Amygdala (tissue), 56 donors: ENCODE measurements at places on chromosomes 6 and 20.

- no peak for DNase-seq
These were observed 2.8 kb downstream of the TENT5A start for GRCh38 chr6:81749707-81750106.

- no peak for DNase-seq
These were observed 103.9 kb downstream of the OLIG3 start for GRCh38 chr6:137390334-137390733.

GRCh38 chr6:12420626-12421025 lies 130.5 kb downstream of the EDN1 start:
- no peak for DNase-seq

DNA sequence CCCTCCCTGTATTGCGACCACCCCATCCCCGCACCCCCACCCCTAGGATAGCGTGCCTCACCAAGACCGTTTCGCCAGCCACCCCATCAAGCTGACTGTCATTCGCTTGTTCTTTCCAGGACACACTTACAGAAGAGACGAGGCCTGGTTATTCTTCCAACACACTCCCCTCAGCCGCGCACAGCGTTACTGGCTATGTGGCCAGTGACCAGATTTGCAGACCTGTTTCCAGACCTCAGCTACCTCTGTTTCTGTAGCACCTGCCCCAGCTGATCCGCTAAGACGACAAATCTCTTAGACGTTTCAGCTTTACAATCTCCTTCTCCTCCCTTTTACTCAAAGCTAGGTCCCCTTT lies 26.1 kb downstream of the HLA-F start:
- DNase-seq, result no peak

DNA sequence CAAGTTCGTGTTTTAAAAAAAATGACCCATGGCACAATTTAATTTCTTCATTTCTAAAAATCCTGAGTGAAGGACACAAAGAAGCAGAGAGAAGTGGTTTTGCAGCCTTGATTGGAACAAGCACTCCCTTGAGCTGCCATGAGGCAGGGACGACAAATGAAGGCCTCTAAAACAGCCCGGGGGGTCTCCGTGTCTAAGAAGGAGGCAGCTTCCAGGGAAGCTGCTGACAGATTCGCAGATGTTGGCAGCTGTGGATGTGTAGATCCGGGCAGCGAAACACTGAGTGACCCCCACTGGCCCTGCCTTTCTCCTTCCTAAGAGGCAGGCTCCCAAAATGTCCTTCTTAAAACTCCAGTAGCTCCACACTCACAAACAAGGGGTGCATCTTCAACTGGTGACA lies 9.6 kb upstream of the LBP start:
- no peak for DNase-seq

- peak; percentile 44 for DNase-seq
These were observed 19.2 kb downstream of the FKBP1A start for GRCh38 chr20:1373614-1374013.

DNA sequence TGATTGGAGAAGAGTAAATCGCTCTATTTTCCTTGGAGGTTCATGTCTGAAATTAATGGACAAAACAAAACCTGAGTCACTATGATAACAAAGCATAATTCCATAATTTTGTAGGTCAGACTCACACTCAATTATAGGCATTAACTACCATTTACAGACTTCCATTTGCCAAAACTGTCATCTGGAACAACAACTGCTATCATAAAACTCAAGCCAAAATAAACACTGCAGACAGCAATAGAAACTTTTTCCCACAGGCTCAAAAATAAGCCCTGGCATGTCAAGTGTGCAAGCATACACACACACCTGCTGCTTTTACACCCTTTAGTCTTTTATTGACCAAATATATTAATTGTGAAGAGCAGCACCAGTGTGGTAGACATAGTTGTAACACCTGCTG lies 7.1 kb downstream of the MRPS10 start:
- no peak for DNase-seq

DNA sequence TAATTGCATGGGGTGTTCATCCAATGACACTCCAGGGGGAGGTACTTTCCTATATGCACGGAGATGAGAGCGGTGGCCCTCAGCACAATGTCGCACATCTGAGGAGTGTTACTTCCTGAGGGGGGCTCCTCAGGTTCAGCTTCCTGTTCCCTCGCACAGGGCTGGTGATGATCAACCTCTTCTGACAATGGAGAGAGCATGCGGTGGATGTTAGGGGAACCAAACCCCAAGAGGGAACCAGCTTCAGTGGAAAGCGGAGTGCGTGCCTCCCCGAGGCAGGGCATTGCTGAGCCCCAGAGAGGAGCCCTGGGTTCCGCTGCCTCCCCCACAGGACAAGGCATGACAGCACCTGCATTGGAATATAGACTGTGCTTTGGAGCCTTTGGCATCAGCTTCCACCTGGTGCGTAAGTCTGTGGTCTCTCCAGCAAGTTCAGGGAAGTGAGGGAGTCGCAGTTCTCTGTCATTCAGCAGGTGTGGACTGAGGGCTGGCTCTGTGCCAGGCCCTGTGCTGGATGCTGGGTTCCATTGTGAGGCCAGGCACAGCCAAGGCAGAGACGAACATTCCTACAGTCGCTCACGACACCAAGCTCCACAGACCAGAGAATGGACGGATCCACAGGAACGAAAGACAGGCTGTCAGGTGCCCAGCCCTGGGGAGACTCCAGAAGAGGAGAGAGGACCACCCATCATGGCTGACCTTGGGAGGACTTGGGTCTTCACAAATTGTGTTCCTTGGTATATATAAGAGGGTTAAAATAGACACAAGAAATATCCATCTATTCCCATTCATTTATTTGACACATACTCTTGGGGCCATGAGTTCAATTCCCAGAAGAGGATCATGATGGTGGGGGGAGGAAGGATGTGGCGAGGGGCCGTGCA lies 3.9 kb upstream of the ZNF831 start:
- no peak for DNase-seq

GRCh38 chr6:105163183-105163582 lies 16.6 kb downstream of the POPDC3 start:
- DNase-seq, result no peak

DNA sequence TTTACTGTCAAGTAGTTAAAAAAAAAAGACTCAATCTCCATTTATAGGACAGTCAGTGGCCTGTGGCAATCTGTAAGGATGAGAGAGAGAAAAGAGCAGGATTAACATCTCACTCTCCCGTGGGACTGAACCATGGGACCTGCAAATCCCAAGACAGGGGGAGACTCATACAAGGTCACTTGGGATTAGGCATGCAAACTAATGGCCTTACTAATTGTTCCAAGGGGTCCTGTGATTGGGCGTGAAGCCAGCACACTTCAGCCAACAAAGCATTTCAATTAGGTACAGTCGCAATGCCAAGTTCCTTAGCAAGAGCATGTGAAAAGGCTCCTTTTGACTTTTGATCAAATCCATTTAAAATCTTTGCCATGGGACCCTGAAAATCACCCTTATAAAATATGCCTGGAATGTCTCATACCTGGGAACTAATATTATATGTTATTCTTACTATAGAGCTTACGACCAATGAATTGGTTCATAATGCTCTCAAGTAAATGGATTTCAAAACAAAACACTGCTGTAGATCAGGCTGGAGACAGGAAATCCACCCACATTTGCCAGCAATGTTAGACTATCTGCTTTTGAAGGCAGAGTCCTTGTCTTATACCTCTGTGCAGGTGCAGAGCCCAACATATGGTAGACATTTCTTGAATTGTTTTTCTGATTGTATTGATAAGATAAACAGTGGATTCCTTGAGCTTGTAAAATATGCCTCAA lies 412.5 kb downstream of the GJA1 start:
- DNase-seq, result peak; percentile 12

DNA sequence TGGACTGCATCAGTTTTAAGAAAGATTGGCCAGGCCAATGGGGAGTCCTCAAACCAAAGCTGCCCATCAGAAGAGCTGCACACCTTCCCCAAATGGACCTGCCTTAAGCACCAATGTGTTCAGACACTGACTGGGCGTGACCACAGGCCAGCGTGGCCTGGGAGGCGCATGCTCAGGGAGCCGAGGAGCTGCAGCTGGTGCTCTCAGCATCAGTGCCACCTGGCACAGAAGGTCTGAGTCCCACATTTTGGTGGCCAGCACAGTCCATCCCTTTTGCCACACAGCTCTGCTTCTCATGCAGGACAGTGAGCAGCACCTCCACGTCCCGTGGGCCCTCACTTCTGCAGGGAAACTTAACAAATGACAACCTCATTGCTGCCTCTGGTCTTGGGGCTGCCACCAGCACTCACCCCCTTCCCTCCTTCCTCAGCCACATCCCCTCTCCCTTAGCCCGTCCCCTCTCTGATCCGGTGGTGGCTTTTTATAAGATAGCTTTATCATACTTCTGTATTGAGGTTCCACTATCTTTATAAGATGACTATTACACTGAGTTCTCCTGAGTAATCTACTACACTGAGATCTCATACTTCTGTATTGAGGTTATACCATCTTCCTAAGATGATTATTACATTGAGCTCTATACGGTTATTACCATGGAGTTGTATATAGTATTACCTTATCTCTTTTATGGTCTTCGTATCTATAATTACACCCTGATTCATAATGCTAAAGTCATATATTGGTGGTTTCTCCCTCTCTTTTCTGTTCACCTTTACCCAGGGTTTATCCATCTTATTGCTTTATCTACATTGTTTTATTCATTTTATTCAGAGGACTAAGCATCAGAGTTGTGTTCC lies 109.1 kb downstream of the TOX2 start:
- no peak for DNase-seq

DNA sequence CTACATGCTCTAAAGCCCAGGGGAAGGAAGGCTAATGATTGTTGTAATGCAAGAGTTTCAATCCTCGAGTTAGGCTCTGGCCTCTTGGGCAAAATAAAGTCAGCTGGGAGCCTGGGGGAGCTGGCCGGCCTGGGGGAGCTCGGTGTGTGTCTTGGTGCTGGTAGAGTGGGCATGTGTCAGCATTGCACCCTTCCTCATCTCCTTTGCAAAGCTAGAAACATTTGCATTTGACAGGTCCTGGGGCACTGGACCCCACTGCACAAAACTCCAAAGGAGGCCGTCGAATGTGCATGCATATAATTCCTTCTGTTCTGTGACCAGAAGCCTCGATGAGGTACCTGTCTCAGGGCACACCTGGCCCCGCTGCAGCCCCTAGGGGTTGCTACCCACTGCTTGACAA lies 74.6 kb upstream of the SLC22A23 start:
- DNase-seq, result no peak

GRCh38 chr6:53648184-53648943 lies 17.2 kb downstream of the KLHL31 start:
- DNase-seq, result no peak

DNA sequence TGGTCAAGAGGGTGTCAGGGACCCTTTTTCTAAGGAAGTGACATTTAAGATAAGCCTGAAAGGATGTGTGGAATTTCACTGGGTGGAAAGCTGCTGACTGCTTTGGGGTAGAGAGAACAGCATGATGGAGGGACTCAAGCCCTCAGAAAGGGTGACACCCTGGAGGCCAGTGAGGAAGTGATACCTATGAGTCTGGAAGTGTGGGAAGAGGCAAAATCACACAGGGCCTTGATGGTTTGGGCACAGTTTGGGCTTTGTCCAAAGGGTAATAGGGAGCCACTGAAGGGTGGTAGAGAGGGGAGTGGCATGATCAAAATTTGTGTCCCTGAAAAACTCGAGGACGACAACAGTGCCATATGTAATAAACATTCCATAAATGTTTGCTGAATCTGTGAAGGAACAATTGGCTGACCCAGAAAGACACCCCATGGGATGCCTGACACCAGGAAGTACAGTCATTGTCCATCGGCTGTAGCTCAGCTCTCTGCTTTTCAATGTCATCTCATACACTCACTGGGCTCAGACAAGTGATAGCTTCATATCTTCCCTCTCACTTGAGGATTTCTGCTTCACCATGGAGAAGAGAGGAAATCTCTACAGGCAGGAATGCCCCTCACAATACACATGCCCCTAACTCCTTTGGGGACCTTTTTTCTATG lies 21.3 kb downstream of the CASS4 start:
- no peak for DNase-seq

- DNase-seq, result no peak
These were observed 601.6 kb downstream of the COL12A1 start for GRCh38 chr6:74604279-74604678.

DNA sequence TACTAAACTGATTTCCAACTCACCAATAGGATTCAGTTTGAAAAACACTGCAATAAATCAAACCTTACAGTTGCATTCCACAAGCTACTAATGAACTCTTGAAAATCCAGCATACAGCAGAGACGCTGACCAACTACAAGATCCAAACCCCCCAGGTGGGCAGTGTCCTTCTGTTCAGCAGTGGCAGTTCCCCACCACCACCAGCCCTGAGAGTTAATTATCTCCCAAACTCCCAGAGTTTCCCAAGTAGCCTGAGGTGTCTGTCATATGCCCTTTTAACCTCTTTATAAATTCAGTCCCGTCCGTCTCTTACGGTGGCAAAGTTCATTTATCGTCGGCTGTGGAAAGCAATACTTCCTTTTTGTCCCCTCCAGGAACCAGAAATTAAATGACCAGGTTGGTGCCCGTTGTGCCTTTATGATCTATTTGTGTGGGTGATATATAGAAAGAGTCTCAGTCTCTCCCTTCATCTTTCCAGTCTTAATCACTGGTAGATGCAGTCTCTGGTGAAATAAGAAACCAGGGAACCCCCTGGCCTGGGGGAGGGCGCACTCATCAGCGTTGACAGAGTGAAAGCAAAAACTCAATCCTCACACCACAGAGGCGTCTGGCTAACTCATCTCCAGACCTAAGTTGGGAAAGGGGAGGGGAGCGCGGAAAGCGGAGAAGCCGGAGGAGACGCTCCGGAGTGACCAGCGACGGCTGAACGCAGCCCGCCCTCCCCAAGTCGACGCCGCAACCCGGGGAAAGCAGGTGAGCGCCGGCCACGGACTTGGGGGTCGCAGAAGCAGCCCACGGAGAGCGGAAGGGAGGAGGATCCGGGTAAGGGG lies 717 bp downstream of the MRPL14 start:
- no peak for DNase-seq

DNA sequence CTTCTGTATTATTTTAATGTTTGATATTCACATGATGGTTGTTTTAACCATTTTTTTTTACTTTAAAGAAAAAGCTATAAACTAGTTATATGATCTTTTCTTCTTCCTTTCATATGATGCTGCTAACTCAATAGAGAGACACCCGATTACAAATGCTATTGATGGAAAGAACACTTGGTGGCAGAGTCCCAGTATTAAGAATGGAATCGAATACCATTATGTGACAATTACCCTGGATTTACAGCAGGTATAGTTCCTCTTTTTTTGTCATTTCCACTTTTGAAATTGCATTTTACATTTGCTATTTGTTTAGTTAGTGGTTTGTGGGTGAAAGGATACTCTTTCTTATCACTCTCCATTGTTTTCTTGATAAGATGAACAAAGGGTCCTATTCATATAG lies 176.7 kb downstream of the LAMA2 start:
- DNase-seq, result no peak

GRCh38 chr20:63551068-63551467 lies 2.9 kb upstream of the FNDC11 start:
- DNase-seq, result no peak

GRCh38 chr20:10735195-10735949 lies 61.6 kb upstream of the JAG1 start:
- DNase-seq, result no peak

- no peak for DNase-seq
These were observed 80.4 kb upstream of the POPDC3 start for GRCh38 chr6:105259913-105260889.
